GM03348 (cell line): ENCODE measurements at places on chromosomes 3 and 15.

GRCh38 chr3:185717121-185717520 is 107.7 kb downstream of the IGF2BP2 start:
- peak; percentile 86 for DNase-seq

GRCh38 chr3:15942936-15943335 is 145.2 kb upstream of the ANKRD28 start:
- DNase-seq, result no peak

DNA sequence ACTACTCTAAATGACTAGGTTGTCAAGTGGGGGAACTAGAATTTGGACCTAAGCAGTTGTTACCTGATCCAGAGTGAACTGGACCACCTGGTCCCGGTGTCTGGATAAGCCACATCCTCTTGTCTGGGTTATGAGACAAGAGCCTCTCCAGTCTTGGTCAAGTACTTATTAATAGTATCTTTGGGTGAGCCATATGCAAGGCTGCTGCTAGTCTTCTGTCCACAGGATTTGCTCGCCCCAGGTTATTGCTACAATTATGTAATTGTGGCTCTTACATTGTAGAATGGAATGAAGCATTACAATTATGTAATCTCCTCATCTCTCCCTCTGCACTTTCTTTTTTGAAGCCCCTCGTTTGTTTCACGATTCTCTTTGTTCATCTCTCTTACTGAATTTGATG is 24.0 kb upstream of the AGBL1 start:
- DNase-seq, result no peak

- DNase-seq, result no peak
These were observed 9.2 kb downstream of the NFKBIZ start for GRCh38 chr3:101858464-101859030.

DNA sequence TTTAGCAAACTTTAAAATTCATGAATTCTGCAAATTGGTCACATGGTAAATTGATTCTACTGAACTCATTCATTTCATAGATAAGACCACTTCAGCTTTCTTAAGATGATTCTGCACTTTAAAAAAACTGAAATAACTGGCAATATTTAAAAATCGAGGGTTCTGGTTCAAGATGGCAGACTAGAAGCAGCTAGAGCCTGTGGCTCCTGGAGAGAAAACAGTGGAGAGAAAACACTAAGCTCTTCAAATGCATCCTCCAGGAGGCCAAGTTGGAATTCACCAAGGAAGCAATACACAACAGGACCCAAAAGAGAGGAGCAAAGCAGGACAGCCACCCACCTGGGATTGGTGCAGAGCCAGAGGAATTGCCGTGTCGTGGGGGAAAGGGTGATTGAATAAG is 132.1 kb downstream of the SPATA16 start:
- DNase-seq, result no peak

DNA sequence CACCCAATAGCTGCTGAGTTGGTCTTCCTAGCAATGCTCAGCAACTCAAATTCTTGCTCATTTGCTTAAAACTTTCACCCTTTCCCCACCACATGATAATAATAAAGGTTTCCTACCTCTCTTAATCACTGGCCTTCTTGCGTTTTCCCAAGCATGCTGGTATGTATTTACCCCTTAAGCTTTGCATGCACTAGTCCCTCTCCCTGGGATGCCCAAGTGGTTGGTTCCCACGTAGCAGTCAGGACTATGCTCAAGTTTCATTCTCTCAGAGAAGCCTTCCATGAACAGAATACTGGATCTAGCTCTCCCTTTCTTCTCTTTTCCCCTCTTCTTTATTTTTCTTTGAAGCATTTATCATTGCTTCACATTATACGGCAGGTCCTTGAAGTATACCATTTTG is 108.8 kb downstream of the KBTBD8 start:
- DNase-seq, result no peak

GRCh38 chr3:100558233-100558632 is 51.2 kb upstream of the ADGRG7 start:
- DNase-seq, result no peak

DNA sequence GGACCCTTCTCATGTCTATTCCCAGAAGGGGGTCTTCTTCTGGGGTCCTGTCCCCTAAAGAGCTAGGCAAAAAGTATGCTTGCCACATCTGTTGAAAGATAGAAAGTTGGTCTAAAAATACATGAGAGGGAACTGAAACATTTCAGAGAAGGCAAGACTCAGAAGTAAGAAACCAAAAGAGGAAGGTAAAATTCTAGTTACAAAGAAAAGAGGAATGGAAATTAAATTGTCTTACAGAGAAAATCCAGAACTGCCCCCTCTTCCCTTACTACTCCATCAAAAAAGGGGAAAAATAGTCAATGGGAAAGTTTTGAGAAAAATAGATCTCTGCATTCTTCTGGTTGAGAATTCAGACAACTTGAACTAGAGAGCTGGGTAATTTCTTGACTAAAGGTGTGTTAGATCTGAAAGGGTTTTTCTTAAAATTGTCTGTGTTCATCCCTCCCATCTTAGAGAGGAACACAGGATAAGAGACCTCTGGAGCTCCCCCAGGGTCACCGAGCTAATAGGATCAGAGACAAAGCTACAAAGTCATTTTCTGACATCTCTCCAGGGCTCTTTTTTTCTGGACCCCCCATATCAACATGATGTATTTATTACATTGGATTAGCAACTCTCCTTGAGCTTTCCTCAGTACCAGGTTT is 32.3 kb upstream of the CCR2 start:
- DNase-seq, result no peak

GRCh38 chr15:27088584-27089232 is 117.7 kb downstream of the GABRG3 start:
- DNase-seq, result no peak

- DNase-seq, result no peak
These were observed 49.4 kb downstream of the NFKBIZ start for GRCh38 chr3:101898752-101899169.

DNA sequence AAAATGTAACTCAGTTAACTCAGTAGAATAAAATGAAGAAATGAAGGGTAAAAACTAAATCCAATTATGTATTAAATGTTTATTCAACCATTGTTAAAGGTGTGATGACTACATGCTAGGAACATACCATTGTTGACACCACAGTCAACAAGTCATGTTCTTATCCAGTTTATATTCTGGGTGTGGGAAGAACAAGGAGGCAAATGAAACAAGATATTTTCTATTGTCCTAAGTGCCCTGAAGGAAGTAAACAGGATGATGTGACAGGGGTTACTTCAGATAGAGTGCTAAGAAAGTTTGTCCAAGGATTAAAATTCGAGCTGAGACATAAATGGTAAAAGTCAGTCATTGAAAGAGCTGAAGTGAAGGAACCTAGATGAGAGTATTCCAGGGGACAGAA is 13.1 kb downstream of the AP3S2 start:
- DNase-seq, result no peak

DNA sequence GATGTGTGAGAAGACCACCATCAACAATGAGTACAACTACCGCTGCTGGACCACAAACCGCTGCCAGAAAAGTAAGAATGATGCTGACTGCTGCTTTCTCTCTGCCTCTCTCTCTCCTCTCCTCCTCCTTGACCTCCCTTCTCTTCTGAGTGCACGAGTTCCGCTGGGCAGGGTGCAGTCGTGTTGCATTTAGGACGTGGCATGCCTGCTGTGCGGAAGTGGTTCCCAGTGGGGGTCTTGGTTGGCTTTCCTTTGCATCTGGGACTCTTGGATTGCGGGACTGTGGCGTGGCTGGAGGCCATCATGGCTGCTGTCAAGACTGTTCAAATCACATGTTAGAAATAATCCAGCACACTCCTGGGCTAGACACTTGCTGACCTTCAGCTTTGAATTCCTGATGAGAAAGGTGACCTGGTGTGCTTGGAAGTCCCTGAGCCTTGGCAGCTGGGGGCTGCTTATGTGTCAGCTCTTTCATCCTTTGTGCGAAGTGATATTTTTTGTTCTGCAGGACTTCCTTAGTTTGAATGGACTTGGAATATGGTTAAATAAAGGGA is 59.8 kb downstream of the IGF1R start:
- no peak for DNase-seq

DNA sequence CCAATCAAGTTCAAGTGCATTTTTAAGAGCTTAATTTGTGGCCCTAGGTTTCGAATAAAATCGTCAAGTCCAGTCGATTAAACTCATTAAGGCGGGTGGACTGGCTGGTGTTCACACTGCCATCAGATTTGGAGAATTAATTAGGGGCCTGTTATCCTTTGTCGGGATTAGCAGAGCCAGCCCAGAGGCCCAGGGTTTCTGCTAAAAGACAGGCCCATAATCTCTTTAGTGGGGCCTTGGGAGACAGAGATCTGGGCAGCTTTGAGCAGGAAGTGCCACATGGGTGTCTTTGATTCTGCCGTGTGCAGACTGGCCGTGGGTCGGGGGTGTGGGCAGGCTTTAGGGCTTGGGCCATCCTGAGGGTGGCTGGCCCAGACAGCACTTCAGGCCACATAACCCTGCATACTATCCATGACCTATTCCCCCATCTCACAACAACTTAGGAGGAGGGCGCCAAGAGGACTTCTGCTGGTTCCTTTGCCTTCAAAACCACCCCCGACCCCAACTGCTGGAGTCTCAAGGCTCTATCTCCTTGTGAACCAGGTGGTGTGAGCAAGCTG is 94.7 kb downstream of the PLXNA1 start:
- DNase-seq, result no peak

- no peak for DNase-seq
These were observed 437.8 kb downstream of the ZIC1 start for GRCh38 chr3:147846854-147847478.

GRCh38 chr3:10911350-10912002 is 81.1 kb upstream of the SLC6A1 start:
- no peak for DNase-seq

DNA sequence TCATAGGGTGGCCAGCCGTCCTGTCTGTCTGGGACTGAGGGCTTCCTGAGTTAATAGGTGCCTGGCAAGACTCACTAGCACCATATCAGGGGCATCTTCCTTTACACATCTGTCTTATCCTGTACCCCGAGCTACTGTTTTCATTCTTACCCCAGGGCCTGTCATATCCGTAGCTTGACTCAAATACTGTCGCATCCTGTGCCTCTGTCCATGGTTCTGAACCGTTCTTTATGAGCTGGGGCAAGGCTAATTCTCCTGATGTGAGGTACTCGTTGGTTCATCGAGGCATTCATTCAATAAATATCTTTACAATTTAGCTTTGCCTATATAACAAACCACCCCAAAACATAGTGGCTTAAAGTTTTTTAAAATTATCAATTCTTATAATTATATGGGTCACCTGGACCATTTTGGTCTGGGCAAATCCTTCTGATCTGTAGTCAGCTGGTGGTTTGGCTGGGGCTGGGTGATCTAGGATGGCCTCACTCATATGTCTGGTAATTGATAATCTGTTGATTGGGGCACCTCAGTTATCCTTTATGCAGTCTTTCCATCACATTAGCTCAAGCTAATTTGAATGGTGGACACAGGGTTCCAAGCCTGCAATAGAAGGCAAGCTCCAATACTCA is 121.2 kb downstream of the TLE3 start:
- peak; percentile 54 for DNase-seq

GRCh38 chr3:120928991-120929390 is 21.0 kb downstream of the STXBP5L start:
- DNase-seq, result no peak

DNA sequence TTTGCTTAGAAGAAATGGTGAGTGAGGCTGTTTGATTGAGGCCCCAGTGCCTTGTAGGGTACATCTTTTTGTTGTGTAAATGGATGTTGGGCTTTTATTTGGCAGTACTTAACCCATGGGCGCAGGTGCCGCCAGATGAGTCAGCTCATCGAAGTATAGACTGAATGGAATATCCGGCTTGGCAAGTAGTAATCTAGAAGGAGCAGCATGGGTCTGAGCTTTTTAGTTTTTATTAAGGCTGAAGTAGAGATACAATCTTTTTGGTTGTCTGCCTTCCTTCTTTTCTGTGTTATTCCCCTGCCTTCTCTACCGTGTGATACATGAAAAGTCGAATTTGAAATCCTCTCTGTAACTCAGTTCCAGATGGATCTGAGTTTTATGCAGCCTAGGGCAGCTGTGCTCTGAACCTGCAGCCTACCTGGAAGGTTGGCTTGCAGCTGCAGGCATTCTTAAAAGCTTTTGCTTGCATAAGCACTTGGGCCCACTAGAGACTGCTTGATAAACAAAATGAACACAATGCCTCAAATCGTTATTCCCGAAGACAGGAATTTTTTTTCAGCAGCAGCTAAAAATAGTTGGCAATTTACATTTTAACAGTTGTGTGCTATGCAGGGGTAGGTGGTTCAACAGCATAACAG is 177.5 kb upstream of the CGNL1 start:
- no peak for DNase-seq

- no peak for DNase-seq
These were observed 32.2 kb downstream of the GRM2 start for GRCh38 chr3:51739110-51739509.

GRCh38 chr3:112130638-112130993 is 2.4 kb downstream of the GCSAM start:
- no peak for DNase-seq

GRCh38 chr15:82810061-82810889 is 847 bp downstream of the WHAMM start:
- peak; percentile 43 for DNase-seq

GRCh38 chr3:159917141-159917540 is 71.5 kb upstream of the IL12A start:
- no peak for DNase-seq
